ENCODE measurements at places on chromosomes 1 and 21. TPM values are rescaled to one million over a fixed set of nuclear protein-coding genes. Genes with fewer than 3 reads are reported as not detected.

Gene RUNX3
- not detected for total RNA-seq

DNA sequence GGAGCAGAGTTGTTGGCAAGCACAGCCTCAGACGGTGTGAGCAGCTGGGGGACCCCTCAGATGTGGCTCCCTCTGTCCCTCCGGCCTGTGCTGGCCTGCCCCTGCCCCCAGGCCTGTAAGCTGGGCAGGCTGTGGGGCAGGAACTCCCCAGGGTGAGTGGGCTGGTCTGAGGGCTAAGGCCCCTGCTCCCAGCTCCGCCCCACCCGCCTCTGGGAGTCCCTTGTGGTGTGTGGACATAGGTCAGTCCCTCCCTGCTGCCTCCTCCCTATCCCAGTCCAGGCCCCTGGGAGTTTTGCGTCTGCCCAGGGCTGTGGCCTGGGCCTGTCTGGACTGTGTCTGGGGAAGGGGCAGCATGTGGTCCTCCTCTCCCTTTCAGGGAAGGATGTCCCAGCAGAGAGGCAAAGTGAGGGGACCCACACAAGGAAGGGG is 3.6 kb upstream of the VWA1 start:
- DNase-seq = no peak

GRCh38 chr1:30328100-30328370 is 395.4 kb downstream of the MATN1 start:
- no peak for DNase-seq

DNA sequence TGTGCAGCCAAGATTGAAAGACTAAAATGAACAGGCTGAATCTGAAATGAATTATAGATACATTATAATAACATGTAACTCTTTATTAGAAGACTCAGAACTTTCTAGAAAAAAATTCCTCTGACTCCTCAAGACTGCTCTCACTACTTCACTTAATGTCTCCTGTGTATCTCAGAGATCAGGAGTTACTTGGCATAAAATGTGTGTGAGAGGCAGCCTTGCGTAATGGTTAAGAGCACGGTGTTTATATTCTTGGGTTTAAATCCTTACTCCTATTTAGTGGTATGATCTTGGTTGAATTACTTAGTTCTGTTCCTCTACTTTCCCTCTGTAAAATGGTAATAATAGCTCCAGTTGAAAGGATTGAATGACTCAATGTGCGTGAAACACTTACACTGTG is 634.9 kb downstream of the LTN1 start:
- DNase-seq = no peak

DNA sequence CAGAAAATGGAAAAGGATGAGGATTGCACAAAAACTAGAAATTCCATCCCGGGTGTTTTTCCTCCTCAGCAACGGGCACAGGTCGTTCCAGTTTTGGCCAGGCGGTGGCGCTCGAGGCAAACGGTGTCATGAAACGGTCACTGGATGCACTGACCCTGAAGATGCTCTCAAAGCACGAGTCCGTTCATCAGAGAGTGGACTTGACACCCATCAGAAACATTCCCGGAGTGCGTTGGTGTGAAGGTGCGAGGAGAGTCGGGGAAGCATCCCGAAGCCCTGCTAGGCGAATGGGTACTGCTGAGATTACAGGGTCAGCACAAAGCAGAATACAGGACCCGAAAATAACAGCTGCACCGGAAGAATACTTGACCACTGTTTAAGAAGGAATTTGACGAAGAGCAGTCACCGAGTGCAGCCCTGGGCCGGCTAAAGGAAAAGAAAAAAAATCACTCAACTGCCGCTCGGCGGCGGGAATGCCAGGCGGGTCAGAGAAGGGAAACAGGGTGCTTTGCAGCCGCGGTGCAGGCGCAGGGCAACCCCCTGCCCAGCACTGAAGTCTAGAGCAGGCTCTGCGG is 71.7 kb upstream of the ETS2 start:
- peak; percentile 87 for DNase-seq

- DNase-seq = peak; percentile 81
These were observed 54.4 kb downstream of the NAV1 start for GRCh38 chr1:201593200-201593921.

DNA sequence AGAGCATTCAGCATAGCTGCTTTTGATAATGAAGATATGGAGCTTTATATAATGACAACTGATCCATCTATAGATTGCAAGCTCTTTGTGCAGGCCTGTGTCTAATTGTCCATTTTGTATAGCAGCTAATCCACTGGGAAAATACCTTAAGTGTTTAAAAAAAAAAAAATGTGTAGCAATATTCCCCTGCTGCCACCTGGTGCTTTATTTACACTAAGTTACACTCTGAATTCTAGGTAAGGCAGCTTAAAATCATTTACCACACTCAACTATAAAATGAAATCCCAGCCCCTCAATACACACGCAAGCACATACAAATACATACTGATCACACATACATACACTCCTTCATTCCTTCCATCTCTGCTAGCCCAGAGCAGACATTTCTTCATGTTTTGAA is 49.1 kb upstream of the BCL9 start:
- no peak for DNase-seq

Gene EDARADD
- not detected for total RNA-seq

- DNase-seq = peak; percentile 32
These were observed 144.5 kb downstream of the OMA1 start for GRCh38 chr1:58401991-58402390.

GRCh38 chr21:14657241-14658008 is 111.3 kb upstream of the SAMSN1 start:
- DNase-seq = no peak

Gene PCP4L1
- total RNA-seq = not detected

Gene GJA9
- not detected for total RNA-seq

Gene TNNI3K
- not detected for total RNA-seq

GRCh38 chr1:10338047-10338446 is 60.8 kb upstream of the PGD start:
- peak; percentile 77 for DNase-seq

- no peak for DNase-seq
These were observed 25.1 kb upstream of the EEIG2 start for GRCh38 chr1:108534759-108535158.

GRCh38 chr1:225866061-225866837 is 15.9 kb downstream of the TMEM63A start:
- DNase-seq = peak; percentile 81

- DNase-seq = peak; percentile 43
These were observed 6.6 kb downstream of the HEYL start for GRCh38 chr1:39632682-39633417.

Gene PODN
- total RNA-seq = not detected

DNA sequence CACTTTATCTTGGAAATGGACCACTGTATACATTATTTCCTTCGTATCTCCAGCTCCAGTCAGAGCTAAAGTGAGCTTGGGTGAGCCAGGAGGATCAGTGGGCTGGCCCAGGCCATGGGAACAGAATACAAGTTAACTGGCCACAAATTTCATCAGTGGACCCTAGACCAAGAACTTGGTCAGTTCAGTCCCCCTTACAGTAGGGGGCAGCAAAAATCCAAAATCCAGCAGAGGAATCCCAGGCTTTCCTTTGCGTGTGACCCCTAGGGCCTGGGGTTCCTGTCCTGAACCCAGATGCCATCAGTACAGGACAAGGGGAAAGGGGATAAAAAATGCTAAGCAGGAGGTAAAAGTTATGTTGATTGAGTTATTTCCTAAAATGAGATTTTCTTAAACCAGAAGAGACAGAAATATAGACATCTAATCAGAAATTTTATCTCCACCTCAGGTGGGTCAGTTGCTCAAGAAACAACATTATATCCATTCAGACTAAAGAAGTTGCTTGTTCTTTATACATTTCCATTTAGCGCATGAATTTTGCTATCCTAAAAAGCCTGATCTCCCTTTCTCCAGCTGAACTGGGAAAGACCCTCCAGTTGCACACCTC is 24.1 kb upstream of the LCE5A start:
- DNase-seq = peak; percentile 15

GRCh38 chr1:178192686-178193085 is 98.8 kb downstream of the RASAL2 start:
- peak; percentile 96 for DNase-seq

- DNase-seq = no peak
These were observed 49.5 kb downstream of the SSBP3 start for GRCh38 chr1:54356680-54357147.

Gene FMOD
- total RNA-seq = 11.4 TPM

Gene SLC6A9
- not detected for total RNA-seq

- no peak for DNase-seq
These were observed 25.2 kb downstream of the GPR137B start for GRCh38 chr1:236167578-236167977.

DNA sequence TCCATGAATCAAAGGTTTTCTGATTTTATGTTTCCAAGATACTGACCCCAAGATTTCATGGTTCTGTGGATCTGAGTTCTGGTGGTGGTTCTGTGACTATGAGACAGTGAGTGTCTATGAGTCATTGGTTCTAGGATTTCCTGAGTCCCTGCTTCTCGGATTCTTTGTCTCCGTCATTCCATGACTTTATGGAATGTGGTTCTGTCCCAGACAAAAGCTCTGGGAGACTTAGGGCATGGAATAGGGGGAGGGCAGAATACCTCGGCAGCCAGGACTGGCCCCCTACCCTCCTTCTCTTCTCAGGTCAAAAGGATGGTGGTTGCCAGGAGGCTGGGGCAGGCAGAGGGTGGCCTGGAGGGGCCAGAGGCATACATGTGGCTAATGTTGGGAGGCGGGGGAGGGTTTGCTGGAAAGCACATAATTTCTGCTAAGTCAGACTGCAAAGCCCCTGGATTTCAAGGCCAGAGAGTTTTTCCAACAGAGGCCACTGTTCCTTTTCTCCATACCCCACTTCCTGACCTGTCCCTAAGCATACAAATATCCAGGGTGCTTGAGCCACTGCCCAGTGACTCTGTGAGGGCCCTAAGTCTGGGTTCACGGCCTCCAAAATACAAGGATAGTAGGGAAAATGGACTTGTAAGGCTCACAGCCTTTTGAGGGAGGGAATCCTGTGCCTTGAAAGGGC is 17.2 kb downstream of the CDCP2 start:
- peak; percentile 63 for DNase-seq

Gene FOXD2
- under 0.01 TPM for total RNA-seq

Gene CNR2
- total RNA-seq = not detected

- DNase-seq = no peak
These were observed 7.1 kb upstream of the PRCC start for GRCh38 chr1:156760092-156760795.

Gene AQP10
- not detected for total RNA-seq

DNA sequence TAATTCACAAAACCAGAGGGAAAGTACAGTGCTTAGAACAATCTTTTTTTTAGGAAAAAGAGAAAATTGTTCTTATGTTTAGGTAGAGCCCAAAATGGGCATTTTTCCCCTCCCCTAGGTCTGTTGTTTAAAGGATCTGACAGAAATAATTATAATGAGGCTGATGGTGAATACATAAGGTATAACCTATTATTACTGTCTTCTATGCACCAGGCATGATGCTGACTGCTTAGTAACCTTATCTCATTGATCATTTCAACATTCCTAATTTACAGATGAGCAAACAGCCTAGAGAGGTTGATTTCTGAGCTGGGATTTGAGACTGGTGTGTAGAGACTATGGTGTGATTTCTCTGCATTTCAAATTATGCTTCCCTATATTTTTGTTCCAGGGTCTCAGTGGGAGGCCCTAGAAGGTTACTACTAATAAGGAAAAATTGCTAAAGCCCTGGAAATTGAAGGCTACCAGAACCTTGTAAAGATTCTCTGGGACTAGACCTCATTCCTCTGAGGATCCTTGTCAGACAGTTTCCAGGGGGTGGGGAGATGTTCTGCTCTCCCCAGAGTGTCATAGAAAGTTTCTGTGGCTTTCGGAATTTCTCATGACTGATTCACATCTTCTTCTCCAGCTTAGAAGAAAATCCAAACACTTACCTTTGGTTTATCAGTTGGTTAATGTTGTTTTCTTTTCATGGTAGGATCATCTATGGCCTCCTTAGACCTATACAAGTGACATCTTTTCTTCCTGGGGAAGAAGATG is 44.9 kb downstream of the ROR1 start:
- DNase-seq = no peak

Gene NCF2
- not detected for total RNA-seq

GRCh38 chr1:59428828-59429227 is 131.9 kb downstream of the FGGY start:
- no peak for DNase-seq

Gene CDC73
- 22.6 TPM for total RNA-seq

- DNase-seq = no peak
These were observed 68.3 kb upstream of the CASZ1 start for GRCh38 chr1:10864776-10865175.

GRCh38 chr1:117883616-117884015 is 45.8 kb downstream of the GDAP2 start:
- DNase-seq = peak; percentile 6

Gene TTC34
- 0.05 TPM for total RNA-seq

- DNase-seq = no peak
These were observed 184.1 kb downstream of the ZBTB18 start for GRCh38 chr1:244235157-244235556.

DNA sequence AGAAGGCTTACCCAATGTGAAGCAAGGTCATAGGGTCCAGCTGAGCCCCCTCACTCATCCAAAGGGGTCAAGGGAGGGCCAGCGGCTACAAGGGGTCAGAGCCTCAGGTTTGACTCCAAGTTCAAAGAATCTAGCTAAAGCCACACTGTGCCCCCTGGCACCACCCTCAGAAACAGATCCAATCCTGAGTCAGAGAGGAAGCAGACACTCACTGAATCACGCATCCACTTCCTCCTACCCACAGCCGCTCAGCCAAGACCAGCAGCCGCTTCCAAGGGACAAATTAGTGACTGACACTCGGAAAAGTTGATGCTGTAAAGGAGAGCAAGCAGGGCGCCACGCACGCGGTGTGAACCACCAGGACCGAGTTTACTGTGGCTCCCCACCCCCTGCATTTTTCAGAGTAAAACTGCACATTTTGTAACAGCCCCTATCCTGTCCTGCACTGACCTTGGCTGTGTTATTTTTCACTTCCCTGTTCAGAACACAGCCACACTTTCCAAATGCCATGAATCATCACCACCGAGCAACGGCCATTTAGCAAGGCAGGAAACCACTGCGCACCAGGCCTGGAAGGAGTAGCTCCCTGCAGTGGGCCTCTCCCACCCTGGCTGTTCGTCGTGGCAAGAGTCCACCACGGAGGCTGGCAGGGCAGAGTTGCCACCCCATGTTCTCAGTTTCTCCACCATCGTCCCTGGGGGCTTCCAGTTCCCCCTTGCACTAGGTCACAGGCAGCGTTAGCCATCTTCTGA is 147.8 kb downstream of the TOMM20 start:
- peak; percentile 96 for DNase-seq

Gene MEX3A
- 8.8 TPM for total RNA-seq

DNA sequence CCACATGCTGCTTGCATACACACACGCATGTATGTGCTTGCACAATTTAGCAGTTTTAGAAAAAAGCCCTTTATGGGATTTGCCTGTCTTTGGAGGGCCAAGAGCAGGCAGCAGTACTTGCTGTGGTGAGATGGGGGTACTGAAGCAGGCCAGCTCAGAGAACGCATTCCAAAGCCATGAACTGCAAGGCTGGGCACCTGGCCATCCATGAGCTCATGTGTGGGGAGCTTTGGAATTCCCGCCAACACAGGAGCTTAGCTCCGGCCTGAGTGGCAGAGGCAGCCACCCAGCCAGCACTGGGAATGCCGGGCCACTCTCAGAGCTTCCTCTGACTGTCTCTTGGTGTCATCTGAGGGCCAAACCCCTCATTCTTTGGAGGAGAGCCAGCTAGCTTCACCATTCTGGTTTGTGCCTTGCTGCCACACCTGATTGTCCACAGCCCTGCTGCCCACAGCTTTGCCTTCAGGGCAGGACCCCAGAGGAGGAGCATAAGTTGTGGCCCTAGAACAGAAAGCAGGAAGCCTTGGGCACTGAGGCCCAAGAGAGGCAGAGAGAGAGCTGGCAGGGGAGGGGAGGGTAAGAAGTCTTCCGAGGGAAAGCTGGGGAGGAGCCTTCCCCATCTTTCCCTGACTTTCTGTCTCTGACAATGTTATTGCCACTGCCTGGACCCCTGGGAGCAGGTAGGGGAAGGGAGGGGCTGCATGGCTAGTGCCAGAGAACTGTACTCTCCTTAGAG is 92.1 kb upstream of the POU3F1 start:
- DNase-seq = peak; percentile 51

Measured in dermis blood vessel endothelial cell (primary cell).